Stimulated activated CD4-positive, alpha-beta T cell treated with anti-CD3 and anti-CD28 coated beads, Interleukin-4, amount 100 ng/mL, for 1 hour (primary cell): ENCODE measurements at places on chromosomes 4 and X.

GRCh38 chr4:17665852-17666251, 51.4 kb downstream of the MED28 start:
- no peak for DNase-seq

- no peak for DNase-seq
Measured at GRCh38 chr4:112083587-112084347, 61.5 kb upstream of the FAM241A start.

- no peak for DNase-seq
Measured at GRCh38 chrX:136665258-136665900, 17.4 kb downstream of the CD40LG start.

GRCh38 chrX:121254336-121254735, 206.9 kb downstream of the GLUD2 start:
- no peak for DNase-seq

GRCh38 chr4:8404791-8405515, 35.6 kb downstream of the ACOX3 start:
- DNase-seq: no peak

DNA sequence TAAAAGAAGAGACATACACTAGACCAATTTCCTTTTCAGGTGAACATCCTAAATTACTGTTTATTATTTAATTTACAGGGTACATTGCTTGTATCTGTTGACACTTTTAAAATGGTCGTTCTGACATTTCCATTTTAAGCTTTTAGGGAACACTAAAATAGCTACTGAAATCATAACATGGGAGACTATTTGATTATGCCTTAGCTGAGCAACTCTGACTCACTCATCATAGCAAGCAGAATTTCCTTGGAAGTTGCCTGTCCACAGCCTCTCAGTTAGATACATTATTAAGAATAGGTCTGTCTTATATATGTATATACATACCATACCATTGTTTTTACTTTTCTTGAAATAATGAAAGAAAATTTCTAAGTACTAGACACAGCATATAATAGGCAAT, 22.0 kb downstream of the GUCY1B1 start:
- DNase-seq: no peak

- DNase-seq: no peak
Measured at GRCh38 chrX:26649534-26649933, 433.6 kb downstream of the MAGEB5 start.

DNA sequence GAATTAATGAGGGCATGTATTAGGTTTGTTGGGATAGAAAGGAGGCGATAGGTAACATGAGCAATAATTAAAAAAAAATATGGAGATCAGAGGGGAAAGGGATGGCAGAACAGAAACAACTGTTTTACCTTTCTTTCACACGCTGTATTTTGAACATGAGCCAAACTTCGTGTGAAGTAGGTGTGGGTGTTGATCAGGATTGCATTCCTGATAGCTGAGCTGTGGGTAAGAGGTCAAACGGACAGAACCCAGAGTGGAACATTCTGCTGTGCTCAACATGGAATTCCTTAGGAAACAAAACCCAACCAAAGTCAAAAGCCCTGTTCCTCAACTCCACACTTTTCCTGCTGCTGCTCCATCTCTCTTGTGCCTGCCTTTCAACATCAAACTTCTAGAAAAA, 162.5 kb upstream of the CASK start:
- no peak for DNase-seq

GRCh38 chrX:100864657-100865391, 9.3 kb downstream of the NOX1 start:
- no peak for DNase-seq

DNA sequence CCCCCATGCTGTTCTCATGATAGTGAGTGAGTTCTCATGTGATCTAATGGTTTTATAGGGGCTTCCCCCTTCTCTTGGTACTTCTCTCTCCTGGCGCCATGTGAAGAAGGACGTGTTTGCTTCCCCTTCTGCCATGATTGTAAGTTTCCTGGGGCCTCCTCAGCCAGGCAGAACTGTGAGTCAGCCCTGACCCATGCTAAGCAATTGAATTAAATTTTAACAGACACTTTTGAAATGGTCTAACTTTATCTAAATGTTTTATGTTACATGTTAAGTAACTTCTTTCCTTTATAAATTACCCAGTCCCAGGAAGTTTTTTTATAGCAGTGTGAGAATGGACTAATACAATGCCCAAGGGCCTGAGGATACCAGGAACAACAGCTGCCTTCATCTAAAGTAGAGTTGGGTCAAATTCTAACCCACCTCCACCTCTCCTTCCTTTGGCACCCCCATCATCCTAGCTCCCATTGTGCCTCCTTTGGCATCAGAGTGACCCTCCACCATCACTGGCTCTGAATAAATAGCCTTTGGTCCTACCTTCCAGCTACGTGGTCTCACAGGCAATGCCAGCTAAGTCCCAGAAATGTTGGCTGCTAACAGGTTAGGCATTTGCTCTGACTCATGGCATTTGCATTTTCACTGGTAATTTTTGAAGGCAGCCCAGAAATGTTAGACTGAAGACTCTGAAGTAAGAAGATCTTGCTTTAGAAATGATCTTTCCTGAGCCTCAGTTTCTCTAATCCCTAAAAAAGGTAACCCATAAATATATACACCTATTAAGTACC, 182.1 kb downstream of the MOSPD2 start:
- no peak for DNase-seq

- DNase-seq: no peak
Measured at GRCh38 chrX:45598861-45599260, 398.2 kb upstream of the DIPK2B start.

GRCh38 chr4:169815606-169816005, 57.9 kb upstream of the HPF1 start:
- no peak for DNase-seq

DNA sequence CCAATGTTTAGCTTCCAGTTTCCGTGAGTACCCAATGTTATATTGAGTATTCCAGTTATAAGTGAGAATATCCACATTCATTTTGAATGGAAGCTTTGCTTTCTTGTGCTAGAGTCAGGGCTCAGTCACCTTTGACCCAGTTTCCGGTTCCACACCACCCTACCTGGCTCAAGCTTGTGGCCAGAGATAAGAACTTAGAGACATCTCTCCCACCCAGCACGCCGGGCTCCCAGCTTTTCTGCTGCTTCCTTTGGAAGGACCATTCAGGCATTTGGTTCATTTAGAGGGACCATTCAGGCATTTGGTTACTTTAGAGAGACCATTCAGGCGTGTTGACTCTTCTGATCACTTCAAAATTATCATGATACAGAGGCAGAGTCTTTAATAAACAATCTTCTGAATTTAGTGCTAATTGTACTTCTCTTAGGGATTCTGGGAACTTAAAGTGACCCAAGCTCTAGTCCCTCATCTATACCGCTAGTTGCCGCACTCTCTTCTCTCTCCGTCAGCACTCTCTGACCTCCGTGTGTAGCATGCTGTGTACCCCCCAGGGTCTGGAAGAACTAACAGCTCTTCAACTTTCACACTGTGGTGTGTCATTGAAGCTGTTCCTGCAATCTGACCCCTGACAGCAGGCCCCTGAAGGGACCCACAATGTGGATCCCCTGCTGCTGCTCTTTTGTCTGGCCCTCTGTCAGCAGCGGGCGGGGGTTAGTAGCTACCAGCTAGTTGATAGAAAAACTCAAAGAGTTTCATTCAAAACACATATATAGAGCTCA, 943.1 kb downstream of the ARAP2 start:
- no peak for DNase-seq

DNA sequence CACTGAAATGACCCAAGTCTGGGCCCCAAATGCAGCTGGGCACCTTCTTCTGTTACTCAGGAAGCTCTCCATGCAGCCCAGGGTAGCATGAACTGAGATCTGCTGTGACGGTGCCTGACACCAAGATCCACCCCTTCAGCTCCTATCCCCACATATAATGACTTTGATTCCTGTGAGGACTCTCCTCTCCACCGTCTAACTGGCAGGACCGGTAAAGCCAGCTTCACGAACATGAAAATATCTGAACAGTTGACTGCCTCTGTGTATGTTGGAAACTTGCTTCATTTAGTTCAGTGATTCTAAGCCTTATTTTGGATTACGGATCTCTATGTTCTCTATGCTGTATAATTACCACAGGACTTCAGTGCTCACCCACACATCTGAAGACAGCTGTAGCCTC, 115.5 kb upstream of the TMEM150C start:
- DNase-seq: no peak

- DNase-seq: no peak
Measured at GRCh38 chr4:187380181-187380581, 615.4 kb upstream of the ZFP42 start.

DNA sequence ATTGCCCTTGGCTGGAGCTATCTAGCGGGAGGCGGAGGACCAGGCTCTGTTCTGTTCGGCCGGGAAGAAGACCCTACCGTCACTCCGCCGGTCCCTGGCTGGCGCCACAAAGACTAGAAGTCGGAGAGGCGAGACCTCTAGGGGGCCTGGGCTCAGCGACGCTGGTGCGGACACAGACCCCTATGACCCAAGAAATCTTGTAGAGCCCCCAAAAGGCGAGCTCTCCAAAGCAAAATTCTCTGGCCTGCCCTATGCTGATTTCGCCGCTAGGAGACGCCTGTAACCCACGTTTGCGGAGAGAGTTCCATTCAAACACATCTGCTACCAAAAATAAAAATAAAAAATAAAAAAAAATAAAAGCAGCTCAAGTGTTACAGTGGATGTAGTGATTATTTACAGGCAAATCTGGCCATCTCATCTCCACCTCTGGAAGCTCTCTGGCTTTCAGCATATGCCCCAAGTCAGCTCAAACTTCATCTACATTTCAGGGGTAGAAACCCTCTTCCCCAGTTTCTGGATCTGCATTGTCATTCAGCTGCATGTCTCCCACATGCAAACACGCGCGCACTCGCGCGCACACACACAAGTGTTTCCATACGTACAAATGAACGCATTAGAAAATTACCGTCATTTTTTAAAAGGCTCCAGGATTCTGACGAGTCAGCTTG, 2.4 kb upstream of the PCDH10 start:
- DNase-seq: no peak

DNA sequence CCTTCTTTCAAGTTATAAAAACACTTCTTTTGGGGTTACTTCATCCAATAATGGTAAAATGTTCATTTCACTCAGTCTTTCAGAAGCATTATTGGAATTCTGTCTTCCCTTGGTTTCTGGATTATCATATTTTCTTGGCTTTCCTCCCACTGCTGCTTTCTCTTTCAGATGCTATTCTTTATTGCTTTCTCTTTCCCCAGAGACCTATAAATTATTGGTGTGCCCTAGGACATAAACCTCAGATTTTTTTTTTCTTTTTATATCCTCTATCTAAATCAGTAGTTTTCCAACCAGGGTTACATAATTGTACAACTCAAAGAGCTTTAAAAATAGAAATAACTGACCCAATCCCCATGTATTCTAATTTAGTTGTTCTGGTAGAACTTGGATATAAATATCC, 1005.5 kb downstream of the ARAP2 start:
- DNase-seq: no peak

DNA sequence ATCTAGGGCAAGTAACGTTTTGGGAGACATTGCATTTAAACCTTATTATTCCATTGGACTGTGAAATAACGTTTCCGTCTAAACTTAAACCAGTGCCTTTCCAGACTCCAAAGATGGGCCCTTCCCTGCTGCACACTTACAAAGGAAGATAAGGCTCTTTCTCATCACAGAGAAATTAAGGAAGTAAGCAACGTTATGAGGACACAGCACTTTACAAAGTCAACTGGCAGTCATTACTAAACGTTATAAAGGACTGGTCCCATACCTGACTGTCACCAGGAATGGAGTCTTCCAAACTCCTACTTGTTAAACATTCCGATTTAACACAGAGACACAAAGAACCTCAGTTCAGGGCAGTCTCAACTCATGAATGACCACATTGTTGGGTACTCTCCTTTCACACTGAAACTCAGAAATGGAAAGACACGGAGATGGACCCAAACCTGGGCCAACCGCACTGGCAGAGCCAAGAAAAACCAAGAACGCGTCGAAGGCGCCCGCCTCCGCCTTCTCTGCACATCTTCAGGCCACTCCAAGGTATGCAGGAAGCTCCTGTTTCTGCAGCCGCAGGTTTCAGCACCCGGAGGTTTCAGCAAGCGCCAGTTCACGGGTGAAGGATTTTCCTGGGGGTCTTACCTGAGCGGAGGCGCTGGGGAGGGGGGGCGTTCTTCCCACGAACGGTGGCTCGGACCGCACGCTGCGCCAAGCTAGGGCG, 670 bp downstream of the PAPSS1 start:
- no peak for DNase-seq

GRCh38 chrX:14504960-14505538, 24.3 kb upstream of the GLRA2 start:
- no peak for DNase-seq

GRCh38 chr4:134762053-134762452, 560.5 kb upstream of the PABPC4L start:
- no peak for DNase-seq

DNA sequence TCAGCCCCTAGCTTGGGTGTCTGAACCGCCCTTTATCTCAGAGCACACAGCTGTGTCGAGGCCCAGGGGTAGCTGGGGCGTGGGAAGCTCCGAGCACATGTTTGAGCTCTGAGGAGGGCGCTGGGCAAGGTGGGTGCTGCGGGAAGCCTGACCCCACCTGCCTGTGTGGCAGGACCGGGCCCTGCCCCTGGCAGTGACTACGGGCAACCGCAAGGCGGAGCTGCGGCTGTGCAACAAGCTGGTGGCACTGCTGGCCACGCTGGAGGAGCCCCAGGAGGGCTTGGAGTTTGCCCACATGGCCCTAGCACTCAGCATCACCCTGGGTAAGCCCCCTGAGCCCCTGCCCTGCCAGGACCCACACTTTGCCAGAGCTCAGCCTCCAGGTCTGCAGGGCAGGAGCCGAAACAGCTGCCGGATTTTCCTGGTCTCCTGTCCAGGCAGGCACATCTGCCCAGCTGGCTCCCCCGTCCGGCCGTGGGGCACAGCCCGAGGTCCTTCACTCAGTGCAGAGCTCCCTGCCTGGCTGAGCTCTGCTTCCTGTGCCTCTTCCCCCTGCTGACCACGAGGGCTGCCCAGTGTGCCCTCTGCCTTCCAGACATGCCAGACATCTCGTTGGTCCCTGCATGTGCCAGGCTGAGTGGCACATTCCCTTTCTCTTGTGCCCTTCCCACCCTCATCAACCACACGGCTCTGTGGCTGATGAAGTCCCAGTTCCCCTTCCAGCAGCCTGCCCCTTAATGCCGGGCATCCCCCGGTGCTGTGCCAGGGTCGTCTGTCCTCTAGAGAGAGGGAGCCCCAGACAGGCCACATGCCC, 33.2 kb upstream of the HTRA3 start:
- no peak for DNase-seq
